Memory B cell (primary cell): ENCODE measurements at places on chromosomes 16 and 17.

DNA sequence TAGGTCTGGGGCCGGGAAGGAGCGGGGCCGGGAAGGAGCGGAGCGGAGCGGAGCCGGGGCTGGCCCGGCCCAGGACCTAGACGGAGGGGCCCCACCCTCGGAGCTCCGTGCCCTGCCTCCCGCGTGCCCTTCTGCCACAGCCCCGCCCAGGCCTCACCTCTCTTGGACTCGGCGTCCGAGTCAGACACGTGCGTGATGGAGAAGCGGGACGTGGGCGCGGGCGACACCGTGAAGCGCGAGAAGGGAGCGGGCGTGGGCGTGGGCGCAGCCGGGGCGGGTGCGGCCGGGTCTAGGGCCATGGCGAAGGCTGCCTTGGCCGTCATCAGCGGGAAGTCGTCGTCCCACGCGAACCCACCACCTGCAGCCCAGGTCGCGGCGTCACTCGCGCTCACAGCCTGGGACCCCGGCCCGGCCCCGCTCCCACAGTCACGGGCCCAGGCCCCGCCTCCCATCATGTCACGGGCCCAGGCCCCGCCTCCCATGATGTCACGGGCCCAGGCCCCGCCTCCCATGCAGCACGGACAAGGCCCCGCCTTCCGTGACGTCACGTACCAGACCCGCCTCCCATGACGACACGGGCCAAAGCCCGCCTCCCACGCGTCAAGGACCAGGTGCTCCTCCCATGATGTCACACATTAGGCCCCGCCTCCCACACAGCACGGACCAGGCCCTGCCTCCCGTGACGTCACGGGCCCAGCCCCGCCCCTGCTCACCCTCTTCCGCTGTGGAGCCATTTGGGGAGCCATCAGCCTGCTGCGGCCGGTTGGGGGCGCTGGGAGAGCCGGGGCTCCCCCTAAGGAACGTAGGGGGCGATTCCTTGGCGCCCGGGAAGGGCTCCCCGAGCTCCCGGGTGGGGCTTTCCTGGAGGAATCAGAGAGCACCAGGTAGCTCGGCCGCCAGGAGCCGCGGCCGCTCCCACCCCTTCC is 45.8 kb upstream of the PVALEF start:
- peak overlapping the region; percentile 77 for H3K27ac ChIP-seq
- no peaks in the 10 kb centered on the region for H3K36me3 ChIP-seq
- H3K4me3 ChIP-seq: peak overlapping the region; percentile 83
- H3K27me3 ChIP-seq: peaks cover 8% of the 10 kb centered on the region

- peak overlapping the region; percentile 87 for H3K4me3 ChIP-seq
- H3K36me3 ChIP-seq: no peaks in the 10 kb centered on the region
- peaks cover 12% of the 10 kb centered on the region for H3K4me1 ChIP-seq
- DNase-seq: no peak
Observed at GRCh38 chr16:15435216-15435864, 952 bp downstream of the BMERB1 start.

- peak overlapping the region; percentile 77 for H3K27ac ChIP-seq
- no peak for DNase-seq
- H3K4me3 ChIP-seq: peak overlapping the region; percentile 55
- no peaks in the 10 kb centered on the region for H3K27me3 ChIP-seq
- peaks cover 6% of the 10 kb centered on the region for H3K36me3 ChIP-seq
- H3K4me1 ChIP-seq: peaks cover 65% of the 10 kb centered on the region
Observed at GRCh38 chr16:12544477-12545296, 259.0 kb downstream of the CPPED1 start.

DNA sequence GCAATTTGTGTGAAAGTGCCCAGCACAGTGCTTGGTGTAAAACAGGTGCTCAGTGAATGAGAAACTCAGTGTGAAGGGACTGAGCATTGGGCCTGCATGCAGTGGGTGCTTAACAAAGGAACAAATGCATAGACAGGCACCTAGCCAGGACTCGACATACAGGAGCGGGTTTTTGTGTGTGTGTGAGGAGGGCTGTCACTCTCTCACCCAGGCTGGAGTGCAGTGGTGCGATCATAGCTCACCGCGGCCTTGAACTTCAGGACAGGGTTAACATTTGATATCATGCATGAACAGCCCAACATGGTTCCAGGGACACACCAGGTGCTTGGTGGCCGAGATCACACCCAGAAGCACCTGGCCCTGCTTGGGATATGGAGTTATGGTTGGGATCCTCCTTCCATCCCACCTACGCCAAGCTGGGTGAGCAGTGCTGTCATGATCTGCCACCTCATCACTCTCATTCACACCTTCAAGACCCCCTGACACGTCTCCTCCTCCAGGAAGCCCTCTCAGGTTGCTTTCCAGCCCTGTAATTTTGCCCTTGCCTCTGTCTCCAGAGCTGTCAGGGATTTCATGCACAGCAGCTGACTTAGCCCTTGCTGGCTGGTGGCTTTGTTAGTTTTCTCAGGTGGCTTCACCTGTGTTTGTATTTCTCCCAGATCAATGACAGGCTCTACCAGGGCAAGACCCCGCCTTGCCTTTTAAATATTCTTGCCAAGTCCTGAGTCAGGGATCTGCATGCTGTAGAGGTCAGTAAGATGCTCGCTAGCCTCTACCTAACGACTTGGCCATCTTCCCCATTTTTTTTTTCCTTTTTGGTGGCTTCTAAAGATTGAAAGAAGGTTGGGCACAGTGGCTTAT is 66.4 kb downstream of the OR1D5 start:
- H3K4me3 ChIP-seq: no peak overlapping the region
- no peaks in the 10 kb centered on the region for H3K27me3 ChIP-seq
- H3K4me1 ChIP-seq: peaks cover 7% of the 10 kb centered on the region
- peaks cover 14% of the 10 kb centered on the region for H3K36me3 ChIP-seq

DNA sequence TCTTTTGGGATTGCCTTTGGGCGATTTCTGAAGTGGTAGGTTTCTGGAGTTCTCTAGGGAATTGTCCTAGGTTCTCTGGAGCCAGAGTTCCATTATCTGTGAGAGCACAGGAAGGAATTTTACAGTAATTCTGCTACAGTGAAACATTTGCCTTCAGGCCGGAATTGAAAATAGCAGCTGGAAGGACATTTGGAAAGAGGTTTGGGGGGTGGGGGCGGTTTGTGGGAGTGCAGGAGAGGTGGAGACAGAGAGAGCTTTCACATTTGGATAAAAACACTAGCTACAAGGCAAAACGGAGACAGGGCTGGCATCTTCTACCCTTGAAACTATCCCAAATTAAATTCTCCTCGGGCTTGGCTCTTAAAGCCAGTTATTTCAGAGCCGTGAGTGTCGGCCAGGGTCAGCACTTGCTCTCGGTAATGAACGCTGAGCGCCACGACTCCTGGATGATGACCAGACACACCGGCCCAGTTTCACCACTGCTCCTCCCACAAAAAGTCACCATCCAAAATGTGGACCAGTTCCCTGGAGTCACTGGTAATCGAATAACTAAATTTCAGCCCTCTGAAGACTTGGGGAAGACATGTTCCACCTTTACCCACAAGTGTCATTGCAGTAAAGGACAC is 67.7 kb upstream of the TANC2 start:
- peaks cover 28% of the 10 kb centered on the region for H3K27me3 ChIP-seq
- no peak for DNase-seq
- H3K4me3 ChIP-seq: no peak overlapping the region
- H3K4me1 ChIP-seq: peaks cover 2% of the 10 kb centered on the region
- H3K27ac ChIP-seq: no peak overlapping the region
- H3K36me3 ChIP-seq: no peaks in the 10 kb centered on the region

DNA sequence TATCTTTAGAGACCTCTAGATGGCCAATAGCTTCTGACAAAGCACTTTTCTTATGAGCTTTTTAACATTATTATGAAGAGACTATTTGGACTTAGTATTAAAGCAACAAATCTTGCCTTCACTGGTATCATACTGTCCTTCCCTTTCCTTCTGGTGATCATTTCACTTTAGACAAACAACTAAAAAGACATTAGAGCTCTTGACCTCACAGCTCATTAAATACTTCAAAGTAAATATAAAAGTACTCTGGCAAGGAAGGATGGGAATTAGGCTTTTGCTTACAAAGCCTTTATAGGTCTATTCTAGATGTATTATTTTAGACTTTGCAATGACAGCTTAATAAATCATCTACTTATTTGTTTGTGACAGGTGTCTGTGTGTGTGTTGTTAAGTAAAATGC is 11.1 kb downstream of the STXBP4 start:
- no peak overlapping the region for H3K27ac ChIP-seq
- DNase-seq: no peak
- H3K36me3 ChIP-seq: no peaks in the 10 kb centered on the region
- H3K4me1 ChIP-seq: no peaks in the 10 kb centered on the region

- H3K27ac ChIP-seq: no peak overlapping the region
- peaks cover 6% of the 10 kb centered on the region for H3K4me1 ChIP-seq
- H3K36me3 ChIP-seq: peaks cover 26% of the 10 kb centered on the region
- DNase-seq: no peak
Observed at GRCh38 chr17:14038206-14038605, 31.1 kb upstream of the COX10 start.

DNA sequence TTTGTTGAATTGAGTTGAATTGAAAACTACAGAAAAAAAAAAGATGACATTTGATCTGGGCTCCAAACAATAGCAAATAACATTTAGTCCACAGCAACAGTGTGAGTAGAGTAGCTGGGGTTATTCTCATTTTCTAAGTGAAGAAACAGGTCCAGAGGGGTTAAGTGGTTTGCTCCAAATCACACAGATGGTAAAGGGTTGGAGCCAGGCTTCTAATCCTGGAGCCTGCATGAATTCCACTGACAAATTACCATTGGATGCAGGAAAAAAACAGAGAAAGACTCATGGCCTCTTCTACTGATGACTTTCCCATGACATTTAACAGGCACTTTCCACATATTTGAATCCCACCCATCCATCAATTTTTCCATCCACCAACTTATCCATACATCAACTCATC is 182.4 kb downstream of the HS3ST4 start:
- no peak overlapping the region for H3K27ac ChIP-seq
- no peak for DNase-seq
- no peaks in the 10 kb centered on the region for H3K4me1 ChIP-seq
- H3K27me3 ChIP-seq: peaks cover 8% of the 10 kb centered on the region
- no peak overlapping the region for H3K4me3 ChIP-seq
- H3K36me3 ChIP-seq: no peaks in the 10 kb centered on the region

DNA sequence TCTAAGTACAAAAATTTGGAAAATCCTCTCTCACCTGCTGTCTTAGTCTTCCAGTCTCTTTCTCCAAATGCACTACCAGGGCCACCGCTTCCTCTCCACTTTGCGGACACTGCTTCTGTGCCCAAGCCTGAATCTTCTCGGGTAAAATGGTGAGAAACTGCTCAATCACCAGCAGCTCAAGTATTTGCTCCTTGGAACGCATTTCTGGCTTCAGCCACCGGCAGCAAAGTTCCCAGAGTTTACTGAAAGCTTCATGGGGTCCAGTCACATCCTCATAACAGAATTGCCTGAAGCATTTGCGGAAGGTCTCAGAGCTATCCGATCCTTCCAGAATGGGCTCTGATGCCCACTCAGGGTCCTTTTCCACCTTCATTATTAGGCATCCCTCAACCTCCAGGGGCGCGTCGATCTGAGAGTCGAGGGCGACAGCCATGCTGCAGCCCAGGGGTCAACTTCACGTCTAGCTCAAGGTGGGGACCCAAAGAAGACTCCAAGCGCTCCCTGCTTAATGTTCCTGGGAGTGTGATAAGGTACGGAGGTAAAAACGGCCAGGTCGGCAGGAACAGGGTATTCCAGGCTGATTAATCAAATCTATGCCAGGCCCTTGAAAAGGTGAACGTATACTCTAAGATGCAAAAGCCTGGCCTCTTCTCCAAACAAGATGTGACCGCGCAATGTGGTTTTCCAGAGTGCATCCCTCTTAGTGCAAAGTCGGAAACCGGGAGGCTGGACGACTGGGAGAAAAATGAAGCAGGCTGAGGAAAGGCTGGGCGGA is 763 bp downstream of the ZKSCAN2 start:
- peak overlapping the region; percentile 89 for H3K27ac ChIP-seq
- DNase-seq: peak; percentile 17
- no peaks in the 10 kb centered on the region for H3K27me3 ChIP-seq
- peaks cover 8% of the 10 kb centered on the region for H3K36me3 ChIP-seq
- peak overlapping the region; percentile 92 for H3K4me3 ChIP-seq

- H3K27ac ChIP-seq: no peak overlapping the region
- no peak overlapping the region for H3K4me3 ChIP-seq
- H3K4me1 ChIP-seq: peaks cover 3% of the 10 kb centered on the region
- H3K36me3 ChIP-seq: peaks cover 3% of the 10 kb centered on the region
- H3K27me3 ChIP-seq: no peaks in the 10 kb centered on the region
Observed at GRCh38 chr16:78469787-78470186, 370.3 kb downstream of the WWOX start.

DNA sequence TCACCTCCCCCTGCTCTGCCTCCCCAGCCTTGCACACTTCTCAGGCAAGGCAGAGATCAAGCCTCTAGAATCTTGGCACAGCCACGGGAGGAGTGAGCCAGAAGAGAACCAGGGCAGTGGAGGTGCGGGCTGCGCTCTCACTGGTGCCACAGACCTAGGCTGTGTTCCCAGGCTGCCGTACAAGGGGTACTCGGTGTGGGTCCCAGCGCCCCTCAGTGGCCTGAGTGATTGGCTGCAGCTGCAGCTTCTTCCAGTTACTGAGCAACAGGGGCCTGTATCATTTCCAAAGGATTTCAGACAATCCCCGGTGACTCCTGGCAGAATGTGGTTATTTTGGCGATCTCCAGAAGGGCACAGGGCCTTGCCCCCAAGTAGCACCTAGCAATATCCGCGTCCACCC is 1852.1 kb downstream of the TP53TG3F start:
- H3K27me3 ChIP-seq: no peaks in the 10 kb centered on the region
- H3K27ac ChIP-seq: no peak overlapping the region
- no peak overlapping the region for H3K4me3 ChIP-seq
- DNase-seq: no peak

GRCh38 chr17:67375716-67376115 is 1.4 kb upstream of the PITPNC1 start:
- no peak overlapping the region for H3K4me3 ChIP-seq
- H3K36me3 ChIP-seq: no peaks in the 10 kb centered on the region
- H3K4me1 ChIP-seq: peaks cover 22% of the 10 kb centered on the region
- no peak for DNase-seq
- H3K27ac ChIP-seq: no peak overlapping the region
- no peaks in the 10 kb centered on the region for H3K27me3 ChIP-seq

DNA sequence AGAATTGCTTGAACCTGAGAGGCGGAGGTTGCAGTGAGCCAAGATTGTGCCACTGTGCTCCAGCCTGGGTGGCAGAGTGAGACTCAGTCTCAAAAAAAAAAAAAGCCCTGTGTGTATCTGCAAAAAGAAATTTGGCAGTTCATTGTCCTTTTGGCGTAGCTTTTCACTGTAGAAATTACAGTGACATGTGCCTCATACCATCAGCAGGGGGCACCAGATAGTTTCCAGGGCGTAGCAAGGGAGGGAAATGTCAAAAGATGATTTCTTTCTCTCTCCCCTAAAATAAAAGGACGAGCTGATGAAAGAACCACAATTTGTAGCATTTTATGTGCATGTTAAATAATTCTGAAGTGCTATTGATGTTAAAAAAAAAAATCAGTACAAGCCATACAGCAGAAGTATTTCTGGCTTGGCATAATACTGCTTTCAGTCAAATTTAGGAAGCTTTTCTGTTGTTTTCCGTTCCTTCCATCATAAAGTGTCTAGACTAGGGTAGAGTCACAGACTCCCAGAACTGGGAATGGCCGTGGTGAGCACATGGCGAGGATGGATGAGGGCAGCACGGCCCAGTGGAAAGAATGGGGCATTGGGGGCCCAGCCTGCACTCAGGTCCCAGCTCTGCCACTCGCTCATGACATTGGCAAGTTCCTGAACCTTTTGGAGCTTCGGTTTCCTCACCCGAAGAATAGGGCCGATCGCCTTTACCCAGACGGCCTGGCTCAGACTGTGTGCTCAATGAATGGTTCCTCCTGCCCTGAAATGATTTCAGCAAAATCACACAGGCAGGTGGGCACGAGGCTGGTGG is 59.8 kb upstream of the RPH3AL start:
- peak overlapping the region; percentile 65 for H3K27ac ChIP-seq
- DNase-seq: peak; percentile 56
- H3K4me3 ChIP-seq: peak overlapping the region; percentile 27

GRCh38 chr16:30533146-30533522 is 1.5 kb downstream of the ZNF747 start:
- H3K27me3 ChIP-seq: no peaks in the 10 kb centered on the region
- no peak for DNase-seq
- peaks cover 15% of the 10 kb centered on the region for H3K4me1 ChIP-seq
